ENCODE measurements at places on chromosomes 7 and 10.

GRCh38 chr10:32139223-32140073, 83.2 kb upstream of the KIF5B start:
- peak; percentile 11 for DNase-seq

GRCh38 chr7:139232377-139232717, 1.3 kb downstream of the UBN2 start:
- DNase-seq, result no peak

GRCh38 chr10:77251297-77252013, 386.2 kb downstream of the KCNMA1 start:
- no peak for DNase-seq

DNA sequence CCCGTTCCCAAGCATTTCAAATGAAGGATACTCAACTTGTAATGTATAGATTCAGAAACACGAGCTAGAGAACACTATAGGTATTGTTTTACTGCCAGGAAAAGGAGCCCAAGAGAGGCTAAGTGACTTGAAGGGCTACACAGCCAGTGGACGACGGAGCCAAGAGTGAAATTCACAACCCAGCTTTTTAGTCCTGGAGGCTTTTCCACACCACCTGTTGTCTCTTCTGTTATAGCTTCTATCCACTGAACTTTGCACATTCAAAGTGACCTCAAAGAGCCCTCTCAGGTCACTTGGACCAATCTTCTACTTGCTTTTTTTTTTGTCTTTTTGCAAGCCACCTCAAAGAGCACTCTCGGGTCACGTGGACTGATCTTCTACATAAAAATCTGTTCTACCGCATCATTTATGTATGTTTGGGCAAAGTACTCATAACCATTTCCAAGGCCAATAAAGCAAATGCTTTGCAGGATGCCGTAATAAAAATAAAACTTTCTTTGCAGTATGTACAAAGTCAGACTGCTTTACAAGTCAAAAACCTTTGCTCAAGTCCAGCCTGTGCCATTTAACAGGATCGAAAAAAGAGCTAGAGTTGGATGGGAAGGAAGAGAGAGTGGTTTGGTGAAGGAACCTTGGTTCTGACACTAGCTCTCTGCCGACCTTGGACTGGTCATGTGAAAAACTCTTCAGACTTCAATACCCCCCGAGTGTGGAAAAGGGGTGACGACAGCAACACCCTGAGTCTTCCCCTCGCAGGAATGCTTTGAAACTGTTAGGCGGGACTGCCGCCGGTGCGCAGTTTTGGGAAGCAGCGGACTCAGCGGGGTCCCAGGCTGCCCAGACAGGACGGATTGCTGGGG, 821 bp downstream of the SLC35B4 start:
- peak; percentile 28 for DNase-seq

- DNase-seq, result no peak
These were observed 34.3 kb downstream of the MYL10 start for GRCh38 chr7:101594790-101595189.

GRCh38 chr7:18829858-18830285, 287.6 kb downstream of the TWIST1 start:
- no peak for DNase-seq

DNA sequence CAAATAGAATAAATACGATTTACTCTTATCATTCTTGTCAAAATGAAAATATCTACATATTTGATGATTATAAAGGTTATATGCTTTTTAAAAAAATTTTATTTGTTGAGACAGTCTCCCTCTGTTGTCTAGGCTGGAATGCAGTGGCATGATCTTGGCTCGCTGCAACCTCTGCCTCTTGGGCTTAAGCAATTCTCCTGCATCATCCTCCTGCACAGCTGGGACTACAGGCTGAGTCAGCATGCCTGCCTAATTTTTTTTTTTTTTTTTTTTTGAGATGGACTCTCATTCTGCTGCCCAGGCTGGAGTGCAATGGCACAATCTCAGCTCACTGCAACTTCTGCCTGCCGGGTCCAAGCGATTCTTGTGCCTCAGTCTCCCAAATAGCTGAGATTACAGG, 48.9 kb downstream of the PUS7 start:
- DNase-seq, result no peak

DNA sequence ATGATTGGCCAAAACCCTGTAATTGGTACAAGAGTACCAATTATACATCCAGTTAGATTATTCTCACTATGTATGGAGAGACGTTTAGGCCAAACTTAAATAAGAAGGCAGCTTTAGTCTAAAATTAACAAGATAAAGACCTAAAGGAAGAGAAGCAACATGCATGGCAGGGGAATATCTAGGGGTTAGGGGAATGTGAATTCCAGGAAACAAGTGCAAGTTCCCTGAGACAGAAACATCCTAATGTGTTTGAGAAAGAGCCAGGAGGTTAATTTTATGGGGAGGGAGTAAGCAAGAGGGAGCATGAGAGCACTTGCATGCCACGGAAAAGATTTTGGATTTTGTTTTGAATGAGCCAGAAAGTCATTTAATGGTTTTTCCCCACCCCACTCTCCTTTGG, 39.6 kb upstream of the CCDC6 start:
- no peak for DNase-seq

DNA sequence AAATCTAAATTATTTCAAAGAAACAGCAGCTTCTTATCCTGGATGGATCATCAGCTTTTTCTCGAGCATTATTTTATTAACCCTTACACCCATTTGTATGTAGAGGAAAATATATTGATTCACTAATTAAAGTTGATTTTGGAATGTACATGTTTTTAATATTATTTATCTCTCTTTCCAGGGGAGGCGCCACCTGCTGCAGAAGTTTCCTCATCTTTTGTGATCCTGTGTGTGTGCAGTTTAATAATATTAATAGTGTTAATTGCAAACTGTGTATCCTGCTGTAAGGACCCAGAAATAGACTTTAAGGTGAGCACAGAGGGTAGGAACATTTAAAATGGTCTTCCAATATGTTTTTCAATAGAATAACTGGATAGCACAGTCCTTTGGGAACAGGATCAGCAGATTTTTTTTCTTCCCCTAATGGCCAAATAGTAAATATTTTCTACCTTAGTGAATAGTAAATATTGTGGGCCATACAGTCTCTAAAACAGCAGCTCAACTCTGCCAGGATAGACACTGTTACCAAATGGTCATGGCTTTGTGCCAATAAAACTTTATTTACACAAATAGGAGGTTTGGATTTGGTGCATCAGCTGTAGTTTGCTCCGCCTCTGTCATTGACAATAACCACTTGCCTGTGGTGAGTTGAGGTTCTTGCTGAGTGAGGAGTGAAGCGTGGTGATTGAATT, 30.6 kb downstream of the LMTK2 start:
- DNase-seq, result no peak

- DNase-seq, result no peak
These were observed 190.2 kb downstream of the SORCS3 start for GRCh38 chr10:104831272-104831671.

DNA sequence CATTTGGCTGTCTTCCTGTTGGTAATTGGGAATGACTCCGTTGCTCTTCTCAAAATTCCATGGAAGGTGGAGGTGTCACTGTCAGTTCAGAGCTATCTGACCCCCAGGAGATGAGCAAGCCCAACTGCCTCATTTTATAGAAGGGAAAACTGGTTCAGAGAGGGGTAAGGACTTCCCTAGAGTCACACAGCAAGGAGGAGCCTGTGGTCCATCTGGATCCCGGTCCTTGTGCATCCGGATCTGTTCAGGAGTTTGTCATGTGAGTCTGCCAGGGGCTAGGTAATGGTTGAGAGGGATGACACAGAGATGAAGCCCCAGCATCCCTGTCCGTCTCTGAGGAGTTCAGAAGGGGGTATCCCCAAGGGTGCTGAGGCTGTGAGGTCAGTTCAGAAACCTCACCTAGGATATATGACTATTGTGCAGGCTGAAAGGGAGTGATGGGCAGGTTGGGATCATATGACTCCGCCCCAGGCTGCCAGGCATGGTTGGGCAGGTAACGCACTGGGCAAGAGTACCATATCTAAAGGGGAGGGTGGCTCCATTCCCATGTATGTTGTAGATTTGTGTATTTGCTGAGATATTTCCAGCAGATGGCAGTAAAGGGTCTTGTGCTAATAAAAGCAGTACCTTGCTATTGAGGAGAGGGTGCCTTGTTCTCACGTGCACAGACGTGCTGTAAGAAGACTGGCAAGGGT, 16.0 kb upstream of the SLC29A3 start:
- no peak for DNase-seq

DNA sequence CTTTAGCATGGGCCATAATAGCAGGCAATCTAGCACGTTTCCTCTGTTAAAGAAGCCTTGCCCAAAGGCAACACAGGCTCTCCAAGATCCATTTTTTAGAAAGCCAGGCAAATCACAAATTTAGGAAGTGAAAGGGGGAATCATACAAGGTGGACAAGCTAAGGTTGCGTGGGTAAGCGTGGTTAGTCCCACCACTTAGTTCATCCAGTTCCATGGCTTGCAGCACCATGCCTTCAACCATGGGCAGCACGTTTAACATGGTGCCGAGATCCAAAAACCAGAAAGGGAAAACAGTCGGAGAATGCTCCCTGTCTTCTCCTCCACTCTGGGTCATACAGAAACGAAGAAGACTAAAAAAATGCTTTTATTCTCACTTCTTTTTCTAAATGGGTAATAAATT, 234.4 kb upstream of the IMMP2L start:
- peak; percentile 6 for DNase-seq

DNA sequence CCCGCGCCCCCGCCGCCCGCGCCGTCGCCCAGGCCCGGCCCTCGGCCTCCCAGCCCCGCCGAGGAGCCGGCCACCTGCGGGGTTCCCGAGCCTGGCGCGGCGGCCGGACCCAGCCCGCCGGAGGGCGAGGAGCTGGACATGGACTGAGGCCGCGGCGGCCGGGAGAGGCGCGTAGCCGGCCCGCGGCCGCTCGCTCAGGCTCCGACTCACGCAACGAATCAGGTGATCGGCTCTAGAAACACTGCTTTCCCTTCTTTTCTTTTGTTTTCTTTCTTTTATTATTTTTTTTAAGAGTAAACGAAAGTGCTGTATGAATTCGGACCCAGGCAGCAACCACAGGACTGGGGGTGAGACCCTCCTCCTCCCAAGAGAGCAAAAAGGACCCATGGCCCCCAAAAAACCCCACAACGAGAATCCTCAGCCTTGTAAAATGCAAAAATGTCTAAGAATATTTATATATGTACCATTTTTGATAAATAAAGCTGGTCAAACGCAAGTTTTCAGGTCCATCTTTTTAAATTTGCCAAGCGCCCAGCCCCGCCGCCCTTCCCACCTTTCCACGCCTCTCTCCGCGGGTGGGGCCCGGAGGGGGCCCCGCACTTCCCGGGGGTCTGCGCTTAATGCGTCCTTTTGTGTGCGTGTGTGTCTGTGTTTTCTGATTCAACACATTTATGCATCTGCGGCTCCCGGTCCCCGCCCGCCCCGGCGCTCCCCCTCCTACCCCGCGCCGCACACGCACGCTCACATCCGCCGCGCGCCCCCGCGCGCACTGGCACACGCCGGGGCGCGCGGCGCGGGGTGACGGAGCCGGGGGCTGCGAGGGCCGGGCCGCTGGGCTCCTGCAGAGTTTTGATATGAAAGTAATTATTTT, 4.4 kb downstream of the UNCX start:
- DNase-seq, result no peak

DNA sequence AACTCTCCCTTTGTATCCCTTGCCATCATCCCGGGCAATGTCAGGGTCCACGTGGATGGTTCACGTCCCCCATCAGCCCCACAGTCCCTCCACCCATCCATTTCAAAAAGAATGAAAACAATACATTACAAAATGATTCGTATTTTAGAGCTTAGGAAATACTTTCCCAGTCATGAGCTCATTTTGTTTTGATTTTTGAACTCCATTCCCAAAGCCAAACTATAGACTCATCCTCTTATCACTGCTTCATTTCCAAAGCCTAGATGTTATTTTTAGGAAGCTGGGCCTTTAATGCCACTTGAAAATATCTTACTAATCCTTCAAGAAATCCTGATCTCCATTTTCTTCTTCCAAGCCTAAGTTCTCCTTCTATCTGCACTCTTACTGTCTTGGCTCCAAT, 72.1 kb downstream of the WNT2 start:
- no peak for DNase-seq

DNA sequence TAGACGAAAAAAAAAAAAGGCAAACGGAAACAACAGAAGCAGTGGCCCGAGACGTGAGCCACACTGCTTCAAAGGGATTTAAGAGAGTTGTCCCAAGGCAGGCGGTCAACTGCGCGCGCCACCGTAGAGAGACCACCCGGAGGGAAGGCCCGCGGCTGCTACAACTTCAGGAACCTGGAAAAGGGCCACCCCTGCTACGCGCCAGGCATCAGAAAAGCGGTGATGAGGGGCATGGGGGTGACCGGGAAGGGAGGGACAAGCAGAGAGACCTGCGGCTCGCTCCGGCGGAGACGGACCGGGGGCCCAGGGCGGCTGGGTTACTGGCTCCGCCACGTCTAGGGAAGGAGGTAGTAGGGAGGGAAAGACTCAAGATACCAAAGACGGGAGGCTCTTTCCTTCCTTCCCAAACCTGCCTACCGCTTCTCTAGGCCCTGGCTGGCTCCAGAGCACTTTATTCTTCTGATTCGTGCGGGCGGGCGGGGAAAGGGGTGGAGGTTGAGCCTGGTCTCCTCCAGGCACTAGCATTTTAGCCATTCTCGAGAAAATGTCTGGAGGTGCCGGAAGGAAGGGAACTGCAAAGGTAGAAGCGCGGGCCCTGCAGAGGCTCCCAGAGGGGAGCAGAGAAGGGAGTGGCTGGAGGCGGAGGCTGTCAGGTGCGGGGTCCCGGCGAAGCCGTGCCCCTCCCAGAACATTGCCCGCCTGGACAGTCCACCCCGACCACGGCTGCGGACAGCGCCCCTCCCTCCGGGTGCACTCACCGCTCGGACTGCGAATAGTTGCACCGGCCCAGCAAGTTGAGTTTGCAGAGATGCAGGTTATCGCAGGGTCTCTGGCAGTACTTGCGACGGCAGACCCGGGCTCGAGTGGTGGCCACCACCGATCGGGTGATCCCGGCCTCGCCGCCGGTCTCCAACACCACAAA, 993 bp downstream of the ZC3HAV1 start:
- DNase-seq, result peak; percentile 52

- DNase-seq, result no peak
These were observed 12.9 kb downstream of the ATP5MF start for GRCh38 chr7:99453105-99453504.

- DNase-seq, result no peak
These were observed 96.3 kb downstream of the CDK14 start for GRCh38 chr7:90692396-90692795.

GRCh38 chr7:101625031-101625791, 3.9 kb downstream of the MYL10 start:
- no peak for DNase-seq

- DNase-seq, result no peak
These were observed 64.0 kb upstream of the SEMA3A start for GRCh38 chr7:84258628-84259027.

DNA sequence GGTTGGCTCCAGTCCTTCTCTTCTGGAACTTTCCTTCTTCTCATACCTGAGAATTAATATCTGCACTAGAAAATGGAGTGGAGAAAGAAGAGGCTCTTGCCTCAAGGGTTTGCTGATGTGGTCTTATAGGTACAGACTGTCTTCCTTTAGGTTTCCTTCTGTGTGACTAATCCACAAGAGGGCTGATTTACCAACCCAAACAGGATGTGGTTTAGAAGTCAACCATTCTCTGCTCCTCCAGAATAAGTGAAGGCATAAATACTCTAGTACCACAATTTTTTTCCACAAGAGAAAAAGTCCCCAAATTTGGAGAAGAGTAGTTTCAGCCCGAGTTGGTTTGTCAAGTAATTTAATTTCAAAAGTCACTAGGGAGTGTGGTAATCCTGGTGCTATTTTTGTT, 85.8 kb downstream of the NRP1 start:
- DNase-seq, result no peak

- no peak for DNase-seq
These were observed 570.7 kb downstream of the REEP3 start for GRCh38 chr10:64091897-64092296.

Data from stimulated activated CD4-positive, alpha-beta T cell treated with anti-CD3 and anti-CD28 coated beads, Interleukin-15, amount 100 ng/mL, for 24 hours (primary cell).